BE2C (cell line): ENCODE measurements at places on chromosomes 16 and 17.

DNA sequence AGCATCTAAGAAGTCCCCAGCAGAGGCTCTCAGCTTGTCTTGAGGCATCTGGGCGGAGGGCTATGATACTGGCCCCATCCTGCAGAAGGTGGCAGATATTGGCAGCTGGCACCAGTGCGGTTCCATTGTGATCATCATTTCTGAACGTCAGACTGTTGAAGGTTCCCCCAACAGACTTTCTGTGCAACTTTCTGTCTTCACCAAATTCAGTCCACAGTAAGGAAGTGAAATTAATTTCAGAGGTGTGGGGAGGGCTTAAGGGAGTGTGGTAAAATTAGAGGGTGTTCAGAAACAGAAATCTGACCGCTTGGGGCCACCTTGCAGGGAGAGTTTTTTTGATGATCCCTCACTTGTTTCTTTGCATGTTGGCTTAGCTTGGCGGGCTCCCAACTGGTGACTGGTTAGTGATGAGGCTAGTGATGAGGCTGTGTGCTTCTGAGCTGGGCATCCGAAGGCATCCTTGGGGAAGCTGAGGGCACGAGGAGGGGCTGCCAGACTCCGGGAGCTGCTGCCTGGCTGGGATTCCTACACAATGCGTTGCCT lies at the start of gene CIITA:
Gene CIITA (plus strand): TSS at position 404 of the 543 bp plus-strand sequence. CDS start 129 bp downstream, at position 533.
- no peak for DNase-seq

GRCh38 chr16:18048853-18049546 lies 287.5 kb downstream of the NPIPA8 start:
- DNase-seq: no peak

DNA sequence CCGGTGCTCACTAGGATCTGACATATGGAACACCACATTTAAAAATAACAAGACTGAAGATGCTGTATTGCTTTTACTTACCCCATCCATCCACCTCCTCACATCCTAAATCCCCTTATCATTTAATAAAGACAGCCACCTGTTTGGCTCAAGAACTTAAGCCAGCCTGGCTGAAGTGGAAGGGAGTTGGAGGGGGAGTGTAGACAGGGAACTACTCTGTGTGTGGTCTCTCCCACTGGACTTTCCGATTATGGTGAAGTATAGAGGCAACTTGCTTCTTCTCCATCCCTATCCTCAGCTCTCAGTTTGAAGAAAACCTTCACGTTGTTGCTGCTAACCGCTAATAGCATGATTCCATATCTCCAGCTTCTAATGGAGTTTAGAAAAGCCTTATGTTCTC lies 313.4 kb downstream of the CDH11 start:
- DNase-seq: no peak

GRCh38 chr16:11133344-11133943 lies 122.6 kb downstream of the SOCS1 start:
- DNase-seq: no peak

DNA sequence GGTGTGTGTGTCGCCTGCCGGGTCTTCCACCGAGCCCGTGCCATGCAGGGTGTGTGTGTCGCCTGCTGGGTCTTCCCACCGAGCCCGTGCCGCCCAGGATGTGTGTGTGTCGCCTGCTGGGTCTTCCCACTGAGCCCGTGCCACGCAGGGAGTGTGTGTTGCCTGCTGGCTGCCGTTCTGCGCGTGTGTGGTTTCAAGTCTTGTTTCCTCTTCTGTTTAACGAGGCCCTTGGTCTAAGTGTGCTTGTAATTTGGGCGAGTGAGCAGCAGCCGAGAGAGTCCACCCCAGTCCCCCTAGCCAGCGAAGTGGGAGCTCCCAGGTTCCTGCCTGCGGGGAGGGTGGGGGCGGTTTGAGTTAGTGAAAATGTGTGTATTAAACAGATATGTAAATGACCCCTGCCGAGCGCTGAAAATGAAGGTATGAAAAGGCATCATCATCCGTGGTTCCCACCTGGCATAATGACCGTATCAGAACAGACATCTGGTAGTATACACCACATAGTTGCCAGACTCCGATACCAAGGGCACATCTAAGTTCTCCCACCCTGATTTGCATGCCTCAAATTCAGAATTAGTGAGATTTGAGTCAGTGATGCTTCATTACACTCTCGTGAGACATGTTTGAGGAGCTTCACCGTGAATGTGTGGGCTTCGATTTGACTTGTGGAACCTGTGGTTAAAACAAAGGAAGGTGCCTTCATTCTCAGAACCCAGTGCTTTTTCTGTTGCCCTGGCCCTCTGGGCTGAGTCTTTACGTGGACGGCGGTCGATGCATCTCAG lies 114.5 kb upstream of the CHMP6 start:
- DNase-seq: no peak

DNA sequence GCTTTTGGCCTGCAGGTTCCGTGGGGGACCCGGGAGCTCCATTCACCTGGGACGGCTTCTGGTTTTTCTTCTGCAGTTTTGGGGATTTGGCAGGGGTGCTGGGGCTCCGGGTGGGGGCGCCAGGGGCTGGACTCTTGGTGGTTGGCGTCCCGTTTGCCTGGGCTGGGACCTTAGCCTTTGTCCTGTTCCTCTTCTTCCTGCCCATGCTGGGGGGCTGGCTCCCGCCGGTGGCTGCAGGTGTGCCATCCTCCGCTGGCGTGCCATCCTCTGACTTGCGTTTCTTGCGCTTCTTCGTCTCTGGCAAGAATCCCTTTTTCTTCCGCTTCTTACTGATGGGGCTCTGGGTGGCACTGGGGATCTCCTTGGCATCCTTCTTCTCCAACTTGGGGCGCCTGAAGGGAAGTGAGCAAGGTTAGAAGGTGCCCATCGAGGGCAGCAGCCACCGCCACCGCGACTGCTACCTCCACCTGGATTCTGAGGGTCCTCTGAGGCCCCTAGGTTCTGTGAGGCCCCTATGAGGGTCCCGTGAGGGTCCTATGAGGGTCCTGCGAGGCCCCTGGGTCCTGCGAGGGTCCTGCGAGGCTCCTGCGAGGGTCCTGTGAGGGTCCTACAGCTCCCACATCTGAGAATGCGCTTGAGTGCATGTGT lies 15.5 kb downstream of the MYBBP1A start:
- no peak for DNase-seq

- DNase-seq: no peak
These were observed 1.5 kb downstream of the CYBA start for GRCh38 chr16:88649195-88649923.

- DNase-seq: peak; percentile 9
These were observed 868 bp downstream of the FAM20A start for GRCh38 chr17:68600067-68600930.

DNA sequence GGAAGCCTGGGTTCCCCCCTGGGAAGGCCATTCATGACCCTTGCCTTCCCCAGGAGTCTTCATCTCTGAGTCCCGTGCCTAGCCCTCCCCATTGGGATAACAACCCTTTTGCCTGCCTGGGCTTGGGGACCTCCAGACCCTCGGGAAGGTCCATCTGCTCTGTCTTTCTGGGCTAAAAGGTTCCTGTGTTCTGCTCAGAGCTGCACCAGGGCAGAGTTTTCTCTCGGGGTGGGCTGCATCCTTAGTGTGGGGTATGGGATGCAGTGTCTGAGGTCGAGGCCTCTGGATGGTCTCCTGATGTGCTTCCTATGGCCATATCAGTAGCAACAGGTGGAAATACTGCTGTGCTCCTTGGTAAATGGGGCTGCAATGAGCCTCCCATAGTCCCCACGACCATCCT lies 22.9 kb upstream of the PLLP start:
- no peak for DNase-seq

GRCh38 chr17:1340371-1340770 lies 59.7 kb downstream of the YWHAE start:
- no peak for DNase-seq

GRCh38 chr17:45146890-45147580 lies 1.2 kb upstream of the HEXIM1 start:
- no peak for DNase-seq

DNA sequence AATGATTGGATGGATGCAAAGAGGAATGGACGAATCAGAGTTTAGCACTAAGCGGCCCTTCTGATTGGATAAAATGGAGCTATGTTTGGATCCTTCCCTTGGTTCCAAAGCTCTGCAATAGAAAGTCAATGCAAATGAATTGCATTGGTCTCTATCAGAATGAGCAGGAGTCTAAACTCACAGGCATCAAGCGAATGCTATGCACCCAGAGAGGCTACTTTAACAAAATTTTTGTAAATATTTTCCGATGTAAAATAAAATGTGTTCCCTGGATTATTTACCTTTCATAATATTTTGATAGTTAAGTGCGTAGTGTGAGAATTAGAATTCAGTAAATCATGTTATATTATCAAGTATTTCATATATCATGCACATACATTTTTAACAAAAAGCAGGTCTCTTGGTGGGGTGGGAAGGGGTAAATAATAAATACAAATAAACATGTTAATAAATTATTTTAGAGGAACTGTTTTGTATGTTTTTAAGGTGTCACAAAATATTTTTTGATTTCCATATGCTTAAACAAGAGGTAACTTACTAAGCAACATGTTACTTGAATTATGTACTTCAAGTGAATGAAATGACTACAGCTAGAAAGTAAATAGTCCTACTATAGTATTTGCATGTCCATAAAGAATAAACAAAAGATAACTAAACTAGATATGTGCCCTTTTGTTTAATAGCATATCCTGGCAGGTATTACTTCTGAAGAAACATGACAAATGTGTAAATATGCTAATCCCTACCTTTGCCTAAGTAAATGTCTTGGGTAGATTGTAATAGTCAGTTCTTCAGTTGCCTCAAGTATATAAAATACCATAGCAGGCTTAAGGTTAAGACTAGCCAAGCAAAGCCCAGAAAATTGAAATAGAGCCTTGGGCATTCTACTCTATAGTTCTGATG lies 4.4 kb upstream of the UNK start:
- DNase-seq: no peak

- no peak for DNase-seq
These were observed 24.7 kb downstream of the DNAJC7 start for GRCh38 chr17:41992576-41992975.

DNA sequence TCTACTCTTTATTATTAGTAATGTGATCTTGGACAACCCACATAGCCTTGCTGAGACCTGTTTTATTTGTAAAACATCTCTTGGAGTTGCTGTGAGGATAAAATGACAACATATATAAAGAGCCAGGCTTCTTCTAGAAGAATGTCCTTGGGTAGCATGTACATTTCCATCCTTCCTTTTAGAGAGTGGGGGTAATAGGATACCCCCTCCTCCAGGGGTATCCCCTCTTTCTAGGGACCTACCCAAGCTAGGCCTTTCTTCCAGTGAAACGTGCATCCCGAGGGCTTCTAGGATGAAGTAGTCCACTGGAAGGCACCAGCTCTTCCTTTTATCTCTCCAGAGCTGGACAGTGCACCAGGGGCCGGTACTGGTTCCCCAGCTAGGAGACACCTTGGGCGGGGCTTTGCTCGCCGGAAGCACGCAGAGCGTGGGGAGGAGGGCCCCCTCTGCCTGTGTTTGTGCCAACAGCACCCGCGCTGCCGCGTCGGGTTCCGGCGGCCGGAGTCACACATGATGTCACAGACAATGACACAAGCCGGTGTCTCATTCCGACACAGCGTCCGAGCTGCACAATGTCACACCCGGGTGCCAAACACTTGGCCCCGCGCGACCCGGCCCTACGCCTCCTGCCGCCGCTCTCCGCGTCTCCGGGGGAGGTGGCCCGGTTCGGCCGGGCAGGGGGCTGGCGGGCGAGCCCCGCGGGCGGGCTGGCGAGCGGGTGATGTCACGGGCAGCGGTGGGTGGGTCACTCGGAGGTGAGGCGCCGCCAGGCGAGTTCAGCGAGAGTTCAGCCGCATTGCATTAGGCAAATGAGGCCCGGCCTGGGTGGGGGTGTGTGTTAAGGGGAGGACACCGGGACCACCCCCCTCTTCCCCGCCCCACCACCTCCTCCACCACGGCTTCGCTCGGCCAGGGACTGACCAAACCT lies 23.4 kb downstream of the GJD3 start:
- peak; percentile 88 for DNase-seq

DNA sequence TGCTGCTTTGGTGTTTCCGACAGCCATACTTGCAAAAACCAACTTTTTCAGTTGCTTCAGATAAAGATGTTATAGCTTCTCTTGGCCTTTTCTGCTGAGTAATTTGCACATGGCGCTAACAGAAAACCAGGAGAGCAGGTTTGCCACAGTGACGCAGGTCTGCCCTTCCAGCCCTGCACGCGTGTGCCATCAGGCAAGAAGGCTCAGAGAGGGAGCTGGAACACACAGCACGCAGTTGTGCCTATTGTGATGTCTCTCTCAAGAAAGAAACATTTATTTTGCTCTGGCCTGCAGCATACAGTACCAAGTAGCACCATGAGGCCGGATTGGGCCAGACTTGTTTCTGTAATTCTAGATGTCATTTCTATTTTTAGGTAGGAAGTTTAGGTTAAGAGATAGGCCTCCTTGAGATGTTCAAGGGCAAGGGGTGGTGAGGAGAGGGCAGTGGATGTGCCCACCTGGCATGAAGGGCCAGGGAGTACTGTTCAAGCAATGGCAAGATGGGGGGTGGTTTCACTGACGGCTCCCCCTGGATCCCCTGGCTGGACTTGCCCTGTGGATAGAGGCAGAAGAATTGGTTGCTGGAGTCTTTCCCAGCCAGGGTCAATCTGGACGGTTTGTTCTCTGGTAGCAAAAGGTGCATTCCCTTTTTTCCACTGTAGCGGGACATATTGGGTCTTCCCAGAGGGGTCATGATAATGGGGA lies 1.9 kb downstream of the CBX2 start:
- DNase-seq: no peak

DNA sequence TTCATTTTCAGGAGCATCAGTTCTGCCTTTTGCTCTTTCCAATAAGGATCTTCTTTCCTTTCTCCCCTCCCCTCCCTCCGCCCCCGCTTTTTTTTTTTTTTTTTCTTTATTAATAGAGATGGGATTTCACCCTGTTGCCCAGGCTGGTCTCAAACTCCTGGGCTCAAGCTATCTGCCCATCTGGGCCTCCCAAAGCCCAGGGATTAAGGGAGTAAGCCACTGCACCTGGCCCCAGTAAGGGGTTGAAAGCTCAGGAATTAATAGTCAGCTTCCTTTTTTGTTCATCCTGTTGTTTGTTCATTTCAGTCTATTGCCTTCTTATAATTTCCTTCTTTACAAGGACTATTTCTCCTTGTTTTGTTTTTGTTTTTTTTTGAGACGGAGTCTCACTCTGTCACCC lies 7.9 kb upstream of the C17orf58 start:
- DNase-seq: no peak

DNA sequence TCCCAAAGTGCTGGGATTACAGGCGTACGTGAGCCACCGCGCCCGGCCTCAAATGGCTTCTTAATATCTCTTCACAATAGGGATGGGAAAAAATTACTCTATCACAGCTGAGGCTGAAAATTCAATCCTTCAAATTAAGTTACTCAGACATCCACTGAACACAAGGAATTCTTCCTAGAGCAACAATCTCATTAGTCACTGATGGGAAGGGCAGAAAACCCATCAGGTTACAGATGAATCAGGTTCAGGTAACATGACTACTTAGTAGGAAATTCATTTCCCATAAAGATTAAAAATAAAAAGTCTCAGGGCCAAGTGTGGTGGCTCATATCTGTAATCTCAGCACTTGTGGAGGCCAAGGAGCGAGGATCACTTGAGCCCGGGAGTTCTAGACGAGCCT lies 42.5 kb upstream of the ABR start:
- DNase-seq: no peak

GRCh38 chr17:28549236-28550132 lies 2.9 kb downstream of the UNC119 start:
- DNase-seq: no peak
